ENCODE measurements at places on chromosomes 3 and 15.

DNA sequence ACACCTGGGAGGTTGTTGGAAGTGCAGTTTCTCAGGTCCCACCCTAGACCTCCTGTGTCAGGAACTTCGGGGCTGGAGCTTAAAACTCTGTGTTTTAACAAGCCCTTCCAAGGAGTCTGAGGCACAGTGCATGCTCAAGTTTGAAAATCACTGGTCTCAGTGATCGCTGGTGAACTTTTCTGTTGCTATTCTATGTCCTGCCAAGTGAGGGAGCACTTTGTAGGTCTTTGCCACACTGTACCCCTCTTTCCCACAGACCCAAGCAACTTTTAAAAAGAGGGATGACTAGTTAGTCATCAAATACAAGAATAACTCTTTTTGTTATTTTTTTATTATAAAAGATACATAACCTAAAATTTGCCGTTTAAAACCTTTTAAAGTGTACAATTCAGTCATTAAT lies 133.7 kb downstream of the AGBL1 start:
- no peak for DNase-seq

- DNase-seq: no peak
Measured at GRCh38 chr3:24270204-24270691, 224.4 kb downstream of the THRB start.

GRCh38 chr3:88263417-88264100 lies 113.8 kb downstream of the C3orf38 start:
- no peak for DNase-seq

- no peak for DNase-seq
Measured at GRCh38 chr3:56762718-56763117, 39.0 kb downstream of the ARHGEF3 start.

GRCh38 chr3:139202226-139202958 lies 141.4 kb upstream of the MRPS22 start:
- DNase-seq: no peak
